ENCODE measurements at places on chromosomes 16 and 17.
A peak's percentile ranks its signal among the peaks of the same experiment; 100 is the strongest.

DNA sequence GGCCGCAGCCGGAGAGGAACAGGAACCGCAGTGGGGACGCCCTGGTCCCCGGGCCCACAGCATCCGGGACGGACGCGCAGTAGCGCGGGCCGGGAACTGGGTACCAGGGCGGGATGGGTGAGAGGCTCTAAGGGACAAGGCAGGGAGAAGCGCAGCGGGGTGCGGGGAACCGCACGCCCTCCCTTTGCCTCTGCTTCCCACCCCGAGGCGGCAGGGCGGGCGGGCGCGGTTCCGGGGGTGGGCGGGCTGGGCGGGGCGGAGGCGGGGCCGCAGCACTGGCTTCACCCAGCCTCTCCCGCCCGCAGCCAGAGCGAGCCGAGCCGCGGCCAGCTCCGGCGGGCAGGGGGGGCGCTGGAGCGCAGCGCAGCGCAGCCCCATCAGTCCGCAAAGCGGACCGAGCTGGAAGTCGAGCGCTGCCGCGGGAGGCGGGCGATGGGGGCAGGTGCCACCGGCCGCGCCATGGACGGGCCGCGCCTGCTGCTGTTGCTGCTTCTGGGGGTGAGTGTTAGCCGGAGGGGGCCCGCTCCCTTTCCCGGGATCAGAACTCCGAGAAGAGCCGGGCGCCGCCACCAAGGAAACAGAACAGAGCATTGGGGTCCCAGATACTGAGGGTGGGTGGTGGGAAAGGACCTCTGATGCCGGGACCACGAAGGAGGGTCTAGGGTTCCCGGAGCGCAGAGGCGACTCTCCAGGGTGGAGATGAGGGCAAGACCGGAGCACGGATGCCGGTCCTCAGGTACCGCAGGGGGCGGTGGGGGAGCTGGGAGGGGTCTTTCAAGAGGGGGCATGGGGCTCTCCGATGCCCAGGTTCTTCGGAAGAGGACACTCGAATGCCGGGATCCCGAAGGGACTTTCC lies at the start of gene NGFR:
Gene NGFR, plus strand, starts transcription at position 308 of the 856 bp plus-strand sequence. Its CDS starts 125 bp downstream, at position 433.
- peak; percentile 45 for DNase-seq

DNA sequence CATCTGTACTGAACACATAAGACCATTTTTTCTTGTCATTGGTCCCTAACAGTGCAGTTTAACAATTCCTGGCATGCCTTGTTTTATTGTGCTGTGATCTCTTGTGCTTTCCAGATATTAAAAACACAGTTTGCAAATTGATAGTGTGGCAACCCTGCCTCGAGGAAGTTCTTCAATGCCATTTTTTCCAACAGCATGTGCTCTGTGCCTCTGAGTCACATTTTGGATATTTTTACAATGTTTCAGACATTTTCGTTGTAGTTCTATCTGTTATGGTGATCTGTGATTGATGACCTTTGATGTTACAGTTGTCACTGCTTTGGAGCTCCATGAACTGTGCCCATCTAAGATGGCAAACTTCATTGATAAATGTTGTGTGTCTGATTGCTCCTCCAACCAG lies 66.2 kb downstream of the GOSR1 start:
- DNase-seq = no peak

- no peak for DNase-seq
Measured at GRCh38 chr16:84751241-84751640, 51.4 kb downstream of the USP10 start.

DNA sequence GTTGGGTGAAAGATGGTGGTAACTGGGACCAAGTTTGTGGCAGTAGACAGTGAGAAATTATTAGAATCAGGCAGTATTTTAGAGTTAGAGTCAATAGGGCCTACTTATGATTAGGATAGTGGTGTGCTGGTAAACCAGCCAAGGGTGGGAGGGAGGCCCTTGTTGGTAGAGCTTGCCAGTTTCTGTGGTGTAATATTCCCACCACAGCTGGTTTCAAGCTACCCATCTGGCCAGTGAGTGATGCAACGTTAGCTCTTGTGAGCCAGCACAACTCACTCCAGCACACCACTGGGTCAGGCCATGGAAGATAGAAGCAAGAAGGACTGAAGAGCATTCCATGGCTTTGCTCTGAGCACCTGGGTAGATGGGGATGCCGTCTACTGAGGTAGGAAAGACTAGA lies 34.9 kb downstream of the GNAO1 start:
- DNase-seq = no peak

DNA sequence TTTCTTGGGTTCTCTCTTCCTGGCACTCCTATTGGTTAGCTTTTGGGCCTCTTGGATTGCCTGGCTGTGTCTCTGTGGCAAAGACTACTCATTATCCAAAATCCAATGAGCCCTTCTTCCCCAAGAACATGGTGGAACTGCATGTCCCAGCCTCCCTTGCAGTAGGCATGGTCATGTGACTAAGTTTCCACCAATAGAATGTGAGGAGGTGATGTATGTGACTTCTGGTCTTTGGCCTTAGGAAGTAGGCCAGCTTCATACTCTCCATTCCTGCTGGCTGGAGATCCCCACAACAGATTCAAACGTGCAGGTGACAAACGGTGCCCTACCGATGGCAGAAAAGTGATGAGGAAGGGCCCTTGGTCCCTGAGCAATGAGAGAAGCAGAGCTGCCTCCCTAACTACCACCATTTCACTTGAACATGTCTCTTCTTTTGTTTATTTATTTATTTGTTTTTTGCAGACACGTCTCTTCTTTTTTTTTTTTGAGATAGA lies 17.3 kb upstream of the SPN start:
- DNase-seq = no peak

DNA sequence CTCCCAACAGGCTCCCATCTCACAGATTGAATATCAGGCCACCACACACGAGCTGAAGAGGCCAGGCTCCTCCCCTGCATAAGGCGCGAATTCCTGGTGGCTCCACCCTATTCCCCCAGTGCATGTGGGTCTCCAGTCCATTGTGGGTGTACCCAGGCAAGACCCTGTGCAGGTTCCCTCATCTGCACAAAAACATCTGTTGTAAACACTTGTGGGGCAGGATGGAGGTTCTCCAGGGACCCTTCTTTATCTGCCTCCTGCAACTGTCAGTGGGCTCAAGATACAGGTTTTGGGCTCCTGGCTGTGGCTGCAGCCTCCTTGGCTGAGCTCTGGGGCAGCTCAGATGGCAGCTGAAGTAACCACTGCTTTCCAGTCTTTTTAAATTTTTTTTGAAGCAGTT lies 17.6 kb upstream of the LGALS9 start:
- no peak for DNase-seq

GRCh38 chr16:87580855-87581261 lies 21.4 kb upstream of the JPH3 start:
- no peak for DNase-seq

DNA sequence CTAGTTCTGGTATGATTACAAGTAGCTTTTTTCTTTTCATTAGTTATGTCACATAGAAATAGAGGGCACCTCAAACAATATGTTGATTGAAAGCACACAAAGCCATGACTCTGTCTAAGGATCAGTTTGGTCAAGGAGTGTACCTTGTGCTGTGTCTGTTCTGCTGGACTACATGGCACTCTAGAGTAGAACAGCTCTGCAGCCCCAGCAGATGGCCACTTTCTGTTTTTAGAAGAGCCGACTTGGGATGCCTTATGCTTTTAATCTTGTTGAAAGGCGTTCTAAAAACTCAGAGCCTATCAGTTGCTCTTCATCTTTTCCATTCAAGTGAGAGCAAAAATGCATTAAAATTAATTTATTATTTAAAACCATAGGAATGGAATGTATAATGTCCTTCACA lies 49.3 kb upstream of the CA10 start:
- no peak for DNase-seq

GRCh38 chr16:23836078-23836403 lies 258 bp downstream of the PRKCB start:
- peak; percentile 27 for DNase-seq

- no peak for DNase-seq
Measured at GRCh38 chr17:74761419-74761818, 13.0 kb downstream of the NHERF1 start.

DNA sequence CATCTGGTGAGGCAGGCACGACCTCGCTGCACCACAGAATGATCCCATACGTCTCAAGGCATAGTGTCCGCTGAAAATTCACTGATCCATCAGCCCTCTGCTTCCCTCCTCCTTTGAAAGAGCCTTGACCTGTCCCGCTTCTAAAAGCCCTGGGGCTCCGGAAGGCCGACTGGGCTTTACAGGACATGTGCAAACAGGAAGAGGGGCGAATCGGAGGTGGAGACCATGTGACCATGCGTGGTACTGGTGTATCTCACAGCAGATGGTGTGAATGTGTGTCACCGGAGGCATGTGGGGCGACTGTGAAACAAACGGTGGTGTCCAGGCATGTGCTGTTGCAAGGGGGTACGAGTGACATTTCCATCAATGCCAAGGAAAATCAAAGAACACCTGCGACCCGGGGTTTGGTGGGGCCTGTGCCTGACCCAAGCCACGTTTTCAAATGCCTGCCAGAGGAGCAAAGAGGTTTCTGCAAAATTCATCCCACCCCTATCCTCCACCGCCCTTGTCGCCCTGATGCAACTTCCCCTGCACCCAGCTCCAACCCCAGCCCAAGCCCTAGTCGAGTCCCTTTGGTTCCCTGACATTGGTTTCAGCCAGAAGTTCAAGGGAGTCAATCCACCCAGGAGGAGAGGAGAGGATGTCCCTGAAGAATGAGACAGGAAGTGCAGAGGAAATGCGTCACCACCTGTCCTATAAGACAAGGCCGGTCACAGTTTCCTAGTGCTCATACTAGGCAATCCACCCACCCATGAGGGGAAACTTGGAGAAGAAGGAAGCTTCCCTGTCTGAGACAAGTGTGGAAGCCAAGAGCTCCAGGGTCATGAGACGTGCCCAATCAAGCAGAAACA lies 5.9 kb upstream of the KCNJ18 start:
- DNase-seq = no peak

DNA sequence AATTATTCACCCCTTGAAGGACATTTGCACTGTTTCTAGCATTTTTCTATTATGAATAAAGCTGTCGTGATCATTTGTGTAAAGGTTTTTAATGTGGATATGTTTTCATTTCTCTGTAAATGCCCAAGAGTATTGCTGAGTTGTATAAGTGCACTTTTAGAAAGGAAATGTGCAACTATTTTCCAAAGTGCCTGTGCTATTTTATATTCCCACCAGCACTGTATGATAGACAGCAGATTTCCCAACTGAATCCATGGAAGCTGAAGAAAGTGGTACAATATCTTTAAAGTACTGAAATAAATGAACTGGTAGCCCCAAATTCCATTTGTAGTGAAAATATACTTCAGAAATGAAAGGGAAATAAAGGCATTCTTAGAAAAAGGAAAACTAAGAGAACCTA lies 238.4 kb downstream of the BCAS3 start:
- no peak for DNase-seq

- no peak for DNase-seq
Measured at GRCh38 chr16:23072084-23072599, 77.1 kb downstream of the USP31 start.

DNA sequence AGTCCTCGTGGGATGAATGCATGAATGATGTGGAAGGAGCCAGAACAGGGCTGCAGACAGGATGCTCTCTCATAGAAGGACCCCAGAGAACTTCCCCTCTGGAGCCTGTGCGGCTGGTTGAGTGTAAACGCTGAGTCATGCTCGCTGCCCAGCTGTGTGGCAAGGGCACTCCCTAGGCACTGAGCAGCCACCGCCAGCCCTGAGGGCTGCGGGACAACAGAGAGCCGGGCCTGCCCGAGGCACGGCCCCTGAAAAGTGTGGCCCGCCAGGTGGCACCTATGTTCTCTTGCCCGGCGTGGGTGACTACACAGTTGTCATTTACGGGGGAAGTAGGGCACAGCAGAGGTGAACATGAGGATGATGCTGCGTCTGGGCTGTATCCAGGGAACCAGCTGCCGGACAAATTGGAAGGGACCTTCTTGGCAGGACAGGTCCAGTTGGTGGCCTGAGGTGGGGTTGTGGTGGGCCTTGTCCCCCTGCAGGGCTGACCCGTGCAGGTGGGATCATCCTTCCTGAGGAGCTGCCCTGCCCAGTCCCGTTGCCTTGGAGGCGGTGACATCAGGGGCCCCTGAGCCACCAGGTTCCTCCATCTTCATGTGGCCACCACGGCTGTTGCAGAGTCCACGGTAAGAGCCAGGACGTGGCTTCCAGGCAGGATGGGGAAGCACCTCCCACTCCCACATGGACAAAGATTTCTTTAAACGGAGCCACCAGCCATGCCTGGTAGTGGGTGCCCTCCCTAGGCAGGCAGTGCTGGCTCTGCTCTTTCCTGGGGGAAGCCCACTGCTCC lies 94.8 kb upstream of the CBX4 start:
- DNase-seq = no peak

GRCh38 chr17:50260501-50260911 lies 13.8 kb upstream of the TMEM92 start:
- DNase-seq = no peak

DNA sequence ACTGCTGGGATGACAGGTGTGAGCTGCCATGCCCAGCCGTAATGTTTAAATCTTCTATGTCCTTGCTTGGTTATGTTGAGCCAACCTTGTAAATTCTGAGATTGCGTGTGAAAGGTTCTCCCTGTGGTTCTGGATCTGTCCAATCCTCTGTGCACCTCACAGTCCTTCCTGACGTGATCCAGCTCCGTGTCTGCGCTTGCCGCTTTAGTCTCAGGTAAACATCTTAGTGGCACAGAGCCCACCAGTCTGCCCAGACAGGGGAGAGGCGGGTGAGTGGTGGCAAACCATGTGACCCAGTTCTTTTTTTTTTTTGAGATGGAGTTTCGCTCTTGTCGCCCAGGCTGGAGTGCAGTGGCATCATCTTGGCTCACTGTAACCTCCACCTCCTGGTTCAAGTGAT lies 13.9 kb downstream of the SLC25A10 start:
- DNase-seq = no peak

DNA sequence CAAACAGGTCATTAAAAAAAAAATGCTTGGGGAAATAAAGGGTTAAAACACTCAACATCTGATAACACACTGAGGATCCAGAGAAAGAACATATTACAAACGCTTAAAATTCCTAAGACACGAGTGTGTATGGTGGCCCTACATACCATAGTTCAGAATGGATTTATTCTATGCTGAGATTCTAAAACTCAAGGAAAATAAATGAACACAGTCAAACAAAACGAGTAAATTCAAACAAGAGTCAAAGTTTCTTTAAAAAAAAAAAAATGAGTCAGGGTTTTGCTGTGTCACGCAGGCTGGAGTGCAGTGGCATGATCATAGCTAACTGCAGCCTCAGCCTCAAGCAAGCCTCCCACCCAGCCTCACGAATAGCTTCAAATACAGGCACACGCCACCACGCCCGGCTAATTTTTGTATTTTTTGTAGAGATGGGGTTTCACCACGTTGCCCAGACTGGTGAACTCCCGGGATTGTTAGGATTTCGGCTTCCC lies 17.4 kb downstream of the CRK start:
- DNase-seq = no peak
